ENCODE measurements at places on chromosomes 2 and 18. TPM values are rescaled to one million over a fixed set of nuclear protein-coding genes. Genes with fewer than 3 reads are reported as not detected.

DNA sequence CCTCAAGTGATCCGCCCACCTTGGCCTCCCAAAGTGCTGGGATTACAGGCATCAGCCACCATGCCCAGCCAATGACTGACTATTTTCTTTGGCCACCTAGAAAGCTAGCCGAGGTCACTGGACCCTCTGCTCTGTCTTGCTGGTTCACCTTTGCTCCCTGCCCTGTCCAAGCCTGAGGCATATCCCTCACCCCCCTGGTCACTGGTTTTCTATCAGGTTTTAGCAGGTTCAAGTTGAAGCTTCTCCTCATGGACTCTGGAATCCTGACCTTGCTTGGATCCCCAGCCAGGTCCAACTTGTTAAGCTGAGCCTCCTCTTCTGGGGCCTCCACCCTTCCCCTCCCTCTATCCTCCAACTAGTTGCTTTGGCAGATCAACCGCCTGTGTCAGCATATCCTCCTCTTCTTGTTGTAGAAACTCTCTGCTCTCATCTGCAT, 33.4 kb downstream of the PAX8 start:
- DNase-seq = no peak

GRCh38 chr2:150985741-150986140, 275.9 kb downstream of the RBM43 start:
- DNase-seq = no peak

DNA sequence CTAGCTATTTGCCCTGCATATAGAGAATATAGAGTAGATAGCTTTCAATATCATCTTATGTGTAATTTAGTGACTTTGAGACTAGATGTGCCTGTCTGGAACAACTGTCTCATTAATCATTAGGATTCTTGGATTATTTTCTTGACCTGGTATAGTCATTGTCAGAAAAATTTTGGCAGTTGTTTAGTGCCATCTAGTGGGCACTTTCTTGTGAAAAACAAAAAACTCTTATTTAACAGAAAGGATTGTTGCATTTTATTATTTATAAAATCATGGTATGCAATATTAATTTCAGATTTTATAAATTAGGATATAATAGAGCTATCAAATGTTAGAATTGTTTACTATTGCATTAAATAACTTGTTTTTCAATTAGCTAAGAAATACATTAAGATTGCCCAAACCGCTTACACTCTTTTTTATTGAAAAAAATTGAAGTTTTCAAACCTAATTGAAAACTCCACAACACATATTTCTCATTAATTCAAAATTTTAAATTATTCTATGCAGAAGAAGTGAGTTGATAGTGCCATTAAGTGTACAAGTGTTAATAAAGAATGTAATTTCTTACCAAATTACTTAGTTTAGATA, 80.3 kb downstream of the DYNAP start:
- no peak for DNase-seq

DNA sequence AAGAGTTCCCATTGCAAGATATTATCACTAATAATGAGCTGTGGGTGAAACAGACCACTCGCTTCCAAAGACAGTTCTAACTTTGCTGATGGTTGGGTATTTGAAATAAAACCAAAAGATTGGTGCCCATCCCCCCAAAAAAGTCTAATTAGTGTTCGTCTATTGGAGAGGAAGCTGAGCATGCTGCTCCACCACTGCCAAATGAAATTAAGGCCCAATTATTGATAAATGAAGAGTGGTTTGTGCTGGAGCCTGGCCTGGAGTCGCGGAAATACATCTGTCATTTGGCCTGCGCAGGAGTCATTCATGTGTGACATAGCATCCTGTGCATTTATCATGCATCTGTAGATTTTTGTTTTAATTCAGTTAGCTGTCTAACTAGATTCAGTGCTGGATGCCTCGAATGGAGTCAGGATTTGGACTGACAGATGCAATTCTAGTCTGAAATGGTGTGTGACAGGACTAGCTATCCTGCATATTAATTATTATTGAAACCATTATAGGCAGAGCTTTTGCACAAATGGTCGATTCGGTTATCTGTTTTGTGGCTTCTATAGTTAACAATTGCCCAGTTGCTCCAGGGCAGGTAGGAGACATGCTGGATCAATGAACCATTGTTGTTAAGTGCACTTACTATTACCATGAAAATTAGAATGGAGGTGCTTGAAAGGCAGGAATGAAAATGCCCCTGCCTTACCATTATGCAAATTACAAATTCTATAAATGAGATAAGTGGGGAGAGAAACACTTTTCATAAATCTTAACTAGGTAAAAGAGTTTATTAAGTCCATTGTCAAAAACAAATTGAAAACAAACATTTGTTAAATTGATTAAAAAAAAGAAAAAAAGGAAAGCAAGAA, 450.4 kb upstream of the TCF4 start:
- no peak for DNase-seq

GRCh38 chr2:226211439-226211838, 588.2 kb downstream of the IRS1 start:
- DNase-seq = no peak

GRCh38 chr2:42223067-42223854, 54.1 kb downstream of the EML4 start:
- DNase-seq = no peak

GRCh38 chr2:53356291-53356905, 411.2 kb upstream of the CHAC2 start:
- DNase-seq = peak; percentile 12

DNA sequence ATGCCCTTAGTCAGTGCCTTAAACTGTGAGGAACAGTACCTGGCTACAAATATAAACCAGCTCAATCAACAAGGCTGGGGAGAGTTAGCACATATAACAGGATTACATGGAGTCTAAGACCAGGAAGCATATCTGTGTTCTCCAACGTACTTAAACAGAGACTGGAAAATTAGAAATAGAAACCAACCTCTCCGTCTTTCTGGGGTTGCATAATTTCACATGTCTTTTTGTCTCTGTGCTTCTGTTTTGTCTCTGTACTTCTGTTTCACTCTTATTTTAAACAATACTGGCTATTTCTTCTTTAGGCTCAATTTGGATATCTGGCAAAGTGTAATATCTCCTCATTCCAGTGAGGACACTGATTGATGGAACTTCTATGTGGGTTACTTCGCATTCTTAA, 749.0 kb upstream of the ZEB2 start:
- DNase-seq = no peak

Gene C2orf15
- 4.7 TPM for polyA plus RNA-seq

Gene PLCL1
- polyA plus RNA-seq = 5.5 TPM

- no peak for DNase-seq
These were observed 484.4 kb upstream of the REG3G start for GRCh38 chr2:78541088-78541450.
